NCI-H446 treated with DMSO at 0.1 percent for 48 hours (cell line): ENCODE measurements at places on chromosomes 2 and 18.

- DNase-seq, result no peak
Observed at GRCh38 chr2:184444623-184445223, 153.6 kb upstream of the ZNF804A start.

DNA sequence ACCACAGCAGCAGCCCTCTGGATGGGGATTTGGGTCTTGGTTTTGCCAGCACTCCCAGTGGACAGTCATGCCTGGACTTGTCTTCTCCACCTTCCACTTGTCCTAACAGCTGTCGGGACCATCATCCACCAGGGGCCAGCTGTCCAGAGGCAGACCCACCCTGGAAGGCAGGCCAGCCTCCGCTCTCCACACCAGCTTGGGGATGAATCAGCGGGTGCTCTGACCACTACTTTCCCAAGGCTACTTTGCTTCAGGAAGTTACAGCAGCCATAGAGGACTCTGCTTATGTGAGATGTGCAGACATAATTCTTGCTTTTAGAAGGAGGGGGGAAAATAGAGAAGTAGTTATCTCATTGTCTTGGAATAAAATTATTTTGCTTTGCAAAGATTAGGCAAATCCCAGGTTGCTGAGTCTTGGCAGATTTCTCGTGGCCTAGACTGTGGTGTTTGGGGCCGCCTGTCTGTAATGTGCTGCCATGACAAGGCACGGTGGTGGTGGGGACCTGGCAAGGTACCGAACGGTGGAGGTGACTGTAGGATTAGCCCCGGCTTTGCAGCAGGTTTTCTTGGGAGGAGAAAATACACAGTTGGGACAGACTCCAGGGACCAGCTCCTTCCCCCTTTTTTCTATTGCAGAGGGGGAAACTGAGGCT, 148.7 kb downstream of the AGAP1 start:
- DNase-seq, result no peak

- DNase-seq, result no peak
Observed at GRCh38 chr2:105584435-105585010, 160.2 kb upstream of the NCK2 start.

DNA sequence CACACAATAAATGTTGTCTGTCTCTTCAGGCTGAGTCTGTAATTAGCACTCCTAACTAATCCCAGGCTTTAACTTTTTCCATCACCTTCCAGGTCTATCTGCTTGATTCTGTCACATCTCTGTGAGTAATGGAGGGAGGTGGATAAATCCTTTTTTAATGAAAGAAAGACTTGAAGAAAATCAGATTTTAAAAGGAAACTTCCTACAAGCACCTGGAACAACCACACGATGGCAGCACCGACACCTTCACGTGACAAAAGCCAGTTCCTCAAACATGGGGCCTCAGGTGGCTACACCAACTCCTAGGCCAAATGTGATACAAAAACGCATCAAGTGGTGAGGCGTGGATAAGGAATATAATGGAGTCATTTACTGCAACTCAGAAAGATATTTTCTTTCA, 41.8 kb downstream of the TGFBRAP1 start:
- no peak for DNase-seq

GRCh38 chr2:152483276-152484063, 148.5 kb downstream of the FMNL2 start:
- no peak for DNase-seq

DNA sequence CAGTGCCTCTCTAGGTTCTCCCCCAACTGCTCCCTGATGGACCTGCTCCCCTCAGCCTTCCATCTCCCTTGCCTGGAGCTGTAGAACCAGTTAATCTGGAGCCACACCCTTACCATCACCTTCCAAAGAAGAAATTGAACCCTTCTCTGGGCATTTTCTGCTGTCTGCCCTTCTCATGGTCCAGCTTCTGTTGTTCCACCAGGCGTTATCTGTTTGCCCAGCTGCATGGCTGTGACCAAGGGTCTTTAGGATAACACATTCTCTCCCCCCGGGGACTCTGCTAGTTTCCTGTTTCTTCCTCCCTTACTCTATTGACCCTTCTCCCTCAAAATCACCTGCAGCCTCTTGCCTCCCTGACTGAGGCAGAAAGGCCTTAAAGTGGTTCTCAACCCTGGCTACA, 3.2 kb upstream of the ANKRD53 start:
- no peak for DNase-seq

DNA sequence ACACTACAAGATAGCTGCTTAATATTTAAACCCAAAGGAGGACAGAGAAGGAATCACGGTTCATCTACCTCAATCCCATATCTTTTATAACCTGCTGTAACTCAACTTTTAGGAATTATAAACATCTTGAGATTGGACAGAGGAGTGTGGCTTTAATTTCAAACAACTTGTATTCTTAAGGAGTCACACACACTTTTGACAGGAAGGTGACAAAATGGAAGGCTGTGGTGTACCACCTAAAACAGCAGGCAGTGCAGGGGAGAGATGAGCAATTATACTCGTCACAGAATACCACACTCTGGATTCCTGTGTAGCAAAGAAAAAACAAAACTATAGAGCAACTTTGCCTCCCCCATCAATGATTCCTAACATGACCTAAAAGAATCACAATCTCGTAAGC, 194.8 kb downstream of the ZEB2 start:
- DNase-seq, result no peak

GRCh38 chr2:6937582-6937981, 20.4 kb downstream of the RNF144A start:
- no peak for DNase-seq

GRCh38 chr2:16134436-16135165, 194.3 kb downstream of the MYCN start:
- DNase-seq, result no peak

DNA sequence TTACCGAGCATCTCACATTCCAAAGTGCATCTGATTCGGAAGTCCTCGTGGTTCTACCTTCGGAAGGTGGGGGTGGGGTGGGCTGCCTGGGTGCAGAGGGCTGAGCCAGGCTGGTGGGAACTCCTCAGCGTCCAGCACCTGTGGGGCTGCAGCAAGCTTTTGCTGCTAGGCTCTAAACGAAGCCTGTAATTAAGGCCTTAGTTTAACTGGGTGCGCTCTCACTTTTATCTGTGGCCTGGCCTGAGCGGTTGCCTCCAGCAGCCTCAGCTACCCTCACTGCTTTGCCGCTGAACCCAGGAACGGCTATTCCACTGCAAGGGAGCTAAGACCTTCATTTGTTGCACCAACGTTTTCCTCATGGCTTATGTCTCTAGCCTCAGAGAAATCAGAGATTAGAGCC, 48.4 kb downstream of the TMEM17 start:
- no peak for DNase-seq
